ENCODE measurements at places on chromosomes 4 and X.
A peak's percentile ranks its signal among the peaks of the same experiment; 100 is the strongest.

GRCh38 chr4:20576861-20577260 is 123.4 kb upstream of the PACRGL start:
- no peak for DNase-seq

DNA sequence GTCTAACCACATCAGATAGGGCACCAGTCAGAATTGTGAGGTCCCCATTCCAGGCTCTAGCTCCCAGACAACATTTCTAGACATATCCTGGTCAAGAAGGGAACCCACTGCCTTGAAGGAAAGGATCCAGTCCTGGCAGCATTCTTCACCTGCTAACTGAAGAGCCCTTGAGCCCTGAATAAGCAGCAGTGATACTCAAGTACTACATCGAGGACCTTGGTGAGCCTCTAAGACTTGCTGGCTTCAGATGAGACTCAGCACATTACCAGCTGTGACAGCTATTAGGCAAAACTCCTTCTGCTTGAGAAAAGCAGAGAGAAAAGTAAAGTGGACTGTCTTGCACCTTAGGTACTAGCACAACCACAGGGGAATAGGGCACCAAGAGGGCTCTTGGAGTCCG is 205.8 kb upstream of the F9 start:
- DNase-seq: no peak

DNA sequence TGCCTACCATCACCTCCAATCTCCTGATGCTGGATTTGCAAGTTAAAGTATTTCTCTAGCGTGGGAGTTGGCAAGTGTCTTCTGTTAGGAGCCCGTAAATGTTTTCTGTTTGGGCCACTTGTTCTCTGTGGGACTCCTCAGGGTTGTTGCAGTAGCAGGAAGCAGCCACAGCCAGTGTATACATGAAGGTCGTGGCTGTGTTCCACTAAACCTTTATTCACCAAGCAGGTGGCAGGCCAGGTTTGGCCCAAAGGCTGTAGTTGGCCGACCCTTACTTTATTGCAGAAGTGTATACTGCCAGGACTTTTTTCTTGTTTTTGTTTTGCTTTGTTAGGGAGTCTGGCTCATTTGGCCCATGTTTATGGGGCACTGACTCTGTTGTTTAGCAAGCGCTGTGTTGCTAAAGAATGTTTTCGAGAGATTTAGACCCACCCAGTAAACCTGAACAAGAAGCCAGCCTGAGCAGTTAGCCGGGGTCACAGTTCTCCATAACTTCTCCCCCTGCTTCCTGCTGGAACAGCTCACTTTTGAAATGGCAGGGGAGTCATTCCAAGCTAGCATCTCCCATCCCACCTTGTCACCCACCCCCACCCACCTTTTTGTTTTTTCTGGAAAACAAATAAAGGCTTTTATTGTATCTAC is 58.8 kb downstream of the SHROOM2 start:
- no peak for DNase-seq

- DNase-seq: no peak
Measured at GRCh38 chrX:99973572-99974226, 436.4 kb downstream of the PCDH19 start.

DNA sequence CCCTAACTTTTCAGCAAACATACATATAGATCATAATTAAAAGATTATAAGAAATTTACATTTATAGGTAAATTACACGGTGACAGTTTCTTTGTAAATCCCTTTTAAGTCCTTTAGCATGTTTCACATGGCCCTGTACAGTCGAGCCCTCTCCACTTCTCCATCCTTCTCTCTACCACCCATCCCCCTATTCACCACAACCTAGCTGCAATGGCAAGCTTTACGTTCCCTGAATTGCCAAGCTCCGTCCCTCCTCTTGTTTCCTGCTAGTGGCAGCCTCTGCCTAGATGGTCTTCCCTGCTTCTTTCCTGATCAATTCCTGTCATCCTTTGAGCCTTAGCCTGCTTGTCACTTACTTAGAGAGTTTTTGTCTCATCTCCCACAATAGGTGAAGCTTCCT is 116.2 kb downstream of the TMA16 start:
- DNase-seq: no peak

DNA sequence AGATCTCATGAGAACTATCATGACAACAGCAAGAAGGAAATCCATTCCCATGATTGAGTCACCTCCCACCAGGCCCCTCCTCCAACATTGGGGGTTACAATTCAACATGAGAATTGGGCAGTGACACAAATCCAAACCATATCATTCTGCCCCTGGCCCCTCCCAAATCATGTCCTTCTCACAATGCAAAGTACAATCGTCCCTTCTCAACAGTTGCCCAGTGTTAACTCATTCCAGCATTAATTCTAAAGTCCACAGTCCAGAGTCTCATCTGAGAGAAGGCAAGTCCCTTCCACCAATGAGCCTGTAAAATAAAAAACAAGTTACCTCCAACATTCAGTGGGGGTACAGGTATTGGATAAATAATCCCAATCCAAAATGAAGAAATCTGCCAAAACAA is 14.9 kb upstream of the CLDN34 start:
- no peak for DNase-seq

DNA sequence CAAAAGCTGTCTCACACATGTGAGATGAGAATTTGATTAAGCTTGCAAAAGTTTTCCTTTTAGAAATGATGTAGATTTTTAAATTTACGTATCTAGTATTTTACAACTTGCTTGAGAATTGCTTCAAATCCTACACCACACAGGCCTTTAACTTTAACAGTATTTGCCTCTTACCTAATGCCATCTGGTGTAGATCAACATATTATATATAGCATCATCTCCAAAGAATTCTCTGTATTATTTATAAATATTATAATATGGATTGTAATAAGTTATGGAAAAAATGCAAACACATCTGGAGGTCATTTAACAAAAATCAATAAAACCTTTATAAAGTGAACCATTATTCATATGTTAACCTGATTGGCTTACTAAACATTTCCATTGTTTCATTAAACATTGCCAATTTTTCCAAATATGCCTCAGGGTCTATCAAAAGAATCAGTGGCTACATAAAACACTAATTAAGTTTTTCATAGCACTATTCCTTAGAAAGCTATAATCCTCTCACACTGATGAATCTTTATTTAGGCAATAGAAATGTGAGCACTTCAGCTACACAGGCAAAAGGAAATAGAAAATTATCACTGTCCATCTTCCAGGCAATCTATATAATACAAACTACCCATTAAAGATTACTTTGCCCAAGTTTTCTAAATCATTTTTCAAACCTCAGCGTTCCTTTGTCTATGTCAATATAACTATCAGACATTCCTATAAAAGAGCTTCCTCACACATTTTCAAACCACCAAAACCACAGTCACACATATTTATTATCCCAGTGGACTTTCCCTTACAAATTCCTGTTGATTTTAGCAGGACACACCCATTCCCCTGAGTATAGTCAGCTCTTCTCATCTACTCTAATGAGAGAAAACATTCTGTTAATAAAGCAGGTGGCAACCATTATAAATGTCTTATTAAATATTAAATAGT is 83.5 kb upstream of the INTU start:
- no peak for DNase-seq

DNA sequence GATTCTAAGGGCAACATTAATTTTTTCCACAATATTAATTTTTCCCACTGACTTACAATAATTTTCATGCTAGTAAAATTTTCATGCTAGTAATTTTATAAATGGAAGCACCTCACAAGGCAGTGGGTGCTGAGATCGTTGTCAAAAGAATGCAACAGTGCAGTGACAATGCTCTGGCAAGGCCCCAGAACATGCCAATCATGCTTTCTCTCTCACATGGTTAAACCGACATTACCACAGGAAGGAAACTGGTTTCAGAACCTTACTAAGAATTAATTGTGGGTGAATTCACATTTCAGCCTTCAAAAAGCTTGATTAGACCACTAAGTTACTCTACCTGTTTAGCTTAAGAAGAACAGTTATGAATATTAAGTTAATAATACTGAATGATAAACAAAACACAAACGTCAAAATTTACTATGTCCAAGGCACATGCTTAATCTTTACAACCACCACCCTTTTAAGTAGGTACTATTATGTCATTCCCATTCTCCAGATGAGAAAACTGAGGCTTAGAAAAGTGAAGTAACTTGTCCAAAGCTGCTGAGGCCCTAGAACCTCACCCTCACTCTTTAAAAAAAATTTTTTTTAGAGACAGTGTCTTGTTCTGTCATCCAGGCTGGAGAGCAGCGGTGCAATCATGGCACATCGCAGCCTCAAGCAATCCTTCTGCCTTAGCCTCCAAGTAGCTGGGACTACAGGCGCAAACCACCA is 10.0 kb upstream of the OPHN1 start:
- no peak for DNase-seq

DNA sequence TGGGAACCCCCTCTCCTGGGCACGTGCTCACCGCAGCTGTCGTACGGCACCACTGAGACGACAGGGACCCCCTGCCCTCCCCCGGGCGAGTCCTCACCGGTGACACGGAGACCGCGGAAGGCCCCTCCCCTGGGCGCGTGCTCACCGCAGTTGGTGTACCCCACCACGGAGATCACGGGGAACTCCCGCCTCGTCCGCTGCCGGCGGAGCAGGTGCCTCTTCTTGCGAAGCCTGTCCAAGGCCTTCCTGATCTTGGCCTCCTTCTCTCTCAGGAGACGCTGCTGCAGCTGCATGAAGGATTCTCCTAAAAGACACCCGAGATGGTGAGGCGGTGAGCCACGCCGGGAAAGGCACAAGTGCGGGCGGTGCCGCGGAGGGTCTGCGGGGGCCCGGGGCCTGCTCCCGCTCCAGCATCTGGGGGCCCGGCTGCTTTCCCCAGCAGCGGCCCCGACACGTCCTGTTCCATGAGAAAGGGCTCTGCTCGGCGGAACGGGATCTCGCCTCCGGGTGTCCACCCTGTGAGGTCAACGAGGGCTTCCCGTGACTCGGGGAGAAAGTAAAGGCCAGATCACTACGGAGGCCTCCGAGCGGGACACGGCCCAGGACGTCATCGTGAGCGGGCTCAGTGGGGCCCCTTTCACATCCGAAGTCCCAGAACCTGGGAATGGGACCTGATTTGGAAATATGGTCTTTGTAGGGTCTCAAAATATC is 5.8 kb downstream of the GTPBP6 start:
- no peak for DNase-seq

- DNase-seq: no peak
Measured at GRCh38 chrX:109347632-109348031, 134.3 kb downstream of the GUCY2F start.

DNA sequence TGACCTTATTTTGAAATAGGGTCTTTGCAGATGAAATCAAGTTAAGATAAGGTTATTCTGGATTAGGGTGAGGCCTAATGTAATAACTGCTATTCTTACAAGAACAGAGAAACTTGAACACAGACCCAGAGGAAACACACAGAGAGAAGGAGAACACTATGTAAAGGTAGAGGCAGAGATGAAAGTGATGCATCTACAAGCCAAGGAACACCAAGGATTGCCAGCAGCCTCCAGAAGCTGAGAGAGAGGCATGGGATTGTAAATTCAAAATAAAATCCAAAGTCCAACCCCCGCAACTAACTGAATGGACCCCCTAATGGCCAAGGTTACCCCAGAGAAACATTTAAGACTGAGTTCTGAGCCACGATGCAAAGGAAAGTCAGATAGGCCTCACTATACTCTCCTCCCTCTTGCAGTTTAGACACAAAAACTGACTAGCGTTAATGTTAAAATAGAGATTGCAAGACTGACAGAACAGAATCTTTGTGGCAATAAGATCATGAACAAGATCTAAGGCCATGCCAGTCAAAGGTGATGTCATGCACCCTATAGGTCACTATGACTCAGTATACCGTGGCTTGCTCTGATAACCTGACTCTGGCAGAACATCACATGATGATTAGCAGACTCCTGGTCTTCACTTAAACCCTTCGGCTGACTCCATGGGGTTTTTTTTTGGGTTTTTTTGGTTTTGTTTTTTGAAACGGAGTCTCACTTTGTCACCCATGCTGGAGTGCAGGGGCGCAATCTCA is 42.9 kb downstream of the DDX60L start:
- no peak for DNase-seq

DNA sequence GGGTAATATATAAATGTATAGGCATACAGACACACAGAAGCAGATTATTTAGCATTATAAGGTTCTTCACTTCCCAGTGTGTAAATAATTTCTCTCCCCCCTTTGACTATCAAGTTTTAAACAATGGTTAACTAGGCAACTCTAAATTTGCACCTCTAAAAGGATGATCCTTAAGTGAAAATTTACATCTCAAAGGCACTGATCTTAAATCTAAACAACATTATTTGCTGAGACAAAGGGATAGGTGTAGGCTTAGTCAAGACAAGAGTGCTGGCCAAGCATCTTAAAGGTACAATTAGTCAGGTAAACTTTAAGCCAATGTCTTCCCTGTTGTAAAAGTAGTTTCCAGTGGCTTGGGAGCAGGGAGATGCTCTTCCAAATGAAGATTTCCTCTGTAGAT is 33.0 kb downstream of the NLRP2B start:
- DNase-seq: no peak

DNA sequence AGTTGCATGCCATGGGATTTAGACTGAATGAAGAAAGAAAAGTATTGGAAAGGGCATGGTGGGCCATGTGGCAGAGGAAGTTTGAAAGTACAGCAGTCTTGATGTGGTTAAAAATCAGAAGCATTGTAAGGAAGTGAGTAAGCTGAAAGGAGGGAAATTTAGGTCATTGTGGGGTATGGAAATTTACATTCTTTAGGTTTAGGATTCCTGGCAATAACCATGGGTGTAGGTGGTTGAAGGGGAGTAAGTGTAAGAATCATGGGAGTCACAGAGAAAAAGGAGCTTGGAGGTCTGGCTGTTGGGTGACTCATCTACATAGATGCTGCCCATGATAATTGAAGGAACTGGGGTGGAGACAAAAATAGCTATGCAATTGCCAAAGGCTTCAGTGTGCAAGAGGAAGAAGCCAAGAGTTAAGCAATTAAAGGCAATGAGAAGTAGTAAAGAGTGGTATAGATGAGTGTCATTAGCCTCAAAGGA is 243.8 kb upstream of the LDB2 start:
- DNase-seq: no peak

DNA sequence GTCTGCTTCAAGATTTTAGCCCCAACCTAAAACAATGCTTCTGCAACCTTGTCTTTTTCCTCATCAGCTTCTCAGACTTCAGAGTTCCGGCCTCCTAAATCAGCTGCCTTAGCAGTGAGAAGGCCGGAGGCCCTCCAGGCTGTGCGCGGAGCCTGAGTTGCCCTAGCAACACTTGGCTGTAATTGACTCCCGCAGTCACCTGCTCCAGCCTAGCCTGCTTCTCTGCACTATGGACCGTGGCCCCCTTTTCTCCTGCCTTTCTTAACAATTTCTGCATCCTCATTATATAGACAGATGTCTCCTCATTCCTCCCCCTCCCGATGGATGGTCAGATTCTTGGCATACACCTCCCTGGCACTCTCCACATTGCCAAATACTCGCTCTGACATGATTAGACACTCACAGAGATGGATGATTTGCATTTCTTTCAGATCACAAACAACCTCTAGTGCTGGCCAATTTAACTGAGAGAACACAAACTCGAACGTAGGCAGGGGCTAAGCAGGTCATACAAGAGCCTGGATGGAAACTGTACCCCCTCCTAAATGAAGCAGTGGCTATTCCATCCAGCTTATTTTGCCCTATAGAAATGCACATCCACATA is 9.5 kb upstream of the HUWE1 start:
- peak; percentile 76 for DNase-seq

- DNase-seq: no peak
Measured at GRCh38 chr4:21011106-21011505, 310.8 kb downstream of the PACRGL start.

GRCh38 chrX:155998761-155999510 is 1.4 kb downstream of the IL9R start:
- no peak for DNase-seq

GRCh38 chrX:46686003-46686645 is 72.8 kb downstream of the SLC9A7 start:
- peak; percentile 25 for DNase-seq

- DNase-seq: no peak
Measured at GRCh38 chrX:134671294-134671693, 13.0 kb upstream of the PLAC1 start.

- no peak for DNase-seq
Measured at GRCh38 chr4:159577241-159577640, 474.4 kb downstream of the RAPGEF2 start.

All from NCI-H1105 treated with DMSO at 0.1 percent for 48 hours (cell line).